Activated CD4-positive, alpha-beta T cell treated with anti-CD3 and anti-CD28 coated beads for 24 hours (primary cell): ENCODE measurements at places on chromosomes 2 and 18.

- DNase-seq: no peak
These were observed 77.5 kb upstream of the ZFP36L2 start for GRCh38 chr2:43303889-43304288.

DNA sequence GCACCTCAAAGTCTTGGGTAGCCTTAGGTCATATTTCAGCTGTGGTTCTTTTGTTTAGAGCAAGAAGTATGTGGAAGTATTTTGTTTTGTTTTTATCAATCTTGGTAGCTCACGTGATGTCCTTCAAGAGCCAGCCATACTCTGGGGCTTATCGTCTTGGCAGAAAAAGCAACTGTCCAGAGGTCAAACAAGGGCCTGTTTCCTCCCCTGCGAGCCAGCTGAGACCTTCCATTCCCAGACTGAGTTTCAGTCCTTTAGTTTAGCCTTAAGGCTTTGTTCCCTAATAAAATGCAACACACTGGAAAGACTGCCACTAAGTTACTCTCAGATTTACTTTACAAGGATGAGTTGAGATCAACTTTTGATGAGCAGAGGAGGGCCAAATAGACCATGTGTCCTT, 63.5 kb downstream of the TXNL1 start:
- no peak for DNase-seq

GRCh38 chr18:59646228-59646962, 50.8 kb downstream of the CCBE1 start:
- DNase-seq: no peak

DNA sequence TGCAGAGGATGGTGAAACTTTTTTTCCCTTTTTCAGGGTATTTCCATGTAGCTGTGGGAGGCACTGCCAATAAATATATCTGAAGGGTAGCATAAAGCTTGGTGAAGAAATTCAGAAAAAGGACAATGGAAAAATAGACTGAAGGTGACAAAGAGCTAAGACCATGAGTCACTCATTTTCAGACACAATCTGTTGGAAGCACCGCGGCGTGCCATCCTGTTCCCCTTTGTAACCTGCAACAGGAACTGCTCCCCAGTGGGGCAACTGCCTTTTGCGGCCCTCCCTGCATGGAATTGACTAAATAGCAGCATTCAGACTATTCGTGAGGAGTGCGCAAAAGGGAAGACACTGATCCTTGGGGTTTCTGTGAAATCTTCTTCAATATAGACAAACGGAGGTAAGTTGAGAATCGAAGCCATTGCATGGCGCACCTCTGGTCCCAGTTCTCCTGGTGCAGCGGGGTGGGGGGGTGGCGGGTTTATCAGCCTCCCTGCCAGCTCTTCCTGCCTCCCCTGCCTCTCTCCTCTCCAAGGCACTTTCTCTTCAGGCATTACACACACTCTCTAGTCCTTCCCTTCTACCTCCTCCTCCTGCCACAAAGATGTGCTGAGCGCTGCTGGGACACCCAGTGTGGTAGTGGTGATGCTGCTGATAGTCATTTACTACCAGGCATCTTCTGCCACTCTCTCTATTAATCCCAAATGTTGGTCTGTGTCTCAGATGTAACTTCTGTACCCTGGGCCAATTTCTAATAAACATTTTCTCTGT, 126.2 kb upstream of the TMEM200C start:
- no peak for DNase-seq

- no peak for DNase-seq
These were observed 94.2 kb upstream of the RAB27B start for GRCh38 chr18:54734059-54734458.

DNA sequence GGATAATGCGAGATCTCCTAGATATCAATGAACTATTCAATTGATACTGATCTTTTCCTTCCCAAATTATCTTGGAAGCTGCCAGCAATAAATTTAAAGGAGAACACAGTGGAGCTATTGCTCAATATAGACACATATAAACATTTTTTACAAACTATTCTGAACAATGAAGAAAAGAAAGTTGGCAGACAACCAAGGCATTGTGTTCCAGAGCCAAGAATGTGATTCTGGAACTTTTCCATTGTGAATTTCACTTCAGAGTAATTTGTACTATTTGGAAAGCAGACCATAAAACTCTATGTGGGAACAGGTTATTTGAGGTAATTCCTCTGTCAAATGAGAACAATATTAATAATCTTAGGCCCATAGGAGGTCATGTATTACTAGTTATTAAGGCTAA, 588.2 kb downstream of the IRS1 start:
- DNase-seq: no peak

DNA sequence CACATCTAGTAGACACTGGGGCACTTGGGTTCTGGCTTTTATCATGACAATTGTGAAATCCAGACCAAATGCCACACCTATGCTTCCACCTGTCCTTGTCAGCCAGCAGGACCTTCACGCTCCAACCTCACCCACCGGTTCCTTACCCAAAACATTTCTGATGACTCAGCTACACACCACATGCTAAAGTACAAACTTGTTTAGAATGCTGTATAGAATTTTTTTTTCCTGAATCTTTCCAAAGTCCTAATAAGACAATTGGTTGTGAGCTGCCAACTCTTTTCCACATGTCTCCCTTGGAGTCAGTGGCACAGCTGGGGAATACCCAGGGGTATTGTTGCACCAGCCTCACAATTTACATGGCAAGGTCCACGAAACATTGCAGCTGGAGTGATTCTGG, 75.5 kb upstream of the LPIN2 start:
- no peak for DNase-seq

GRCh38 chr2:134465228-134466105, 211.6 kb downstream of the MGAT5 start:
- DNase-seq: no peak

DNA sequence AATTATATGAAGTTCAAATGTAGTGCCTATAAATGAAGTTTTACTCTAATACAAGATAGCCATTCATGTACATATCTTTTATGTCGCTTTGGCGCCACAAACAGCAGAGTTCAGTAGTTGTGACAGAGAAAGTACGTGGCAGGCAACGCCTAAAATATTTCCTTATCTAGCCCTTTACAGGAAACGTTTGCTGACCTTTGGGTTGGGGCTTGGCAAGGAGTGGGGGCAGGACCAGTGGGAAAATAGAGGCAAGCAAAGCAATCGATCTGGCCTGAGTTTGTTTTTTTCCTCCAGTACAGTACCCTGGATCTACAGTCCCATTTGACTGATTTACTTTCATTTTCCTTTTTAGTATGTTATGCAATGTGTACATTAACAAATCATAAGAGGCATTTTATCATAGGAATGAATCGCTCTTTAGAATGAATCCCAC, 13.1 kb downstream of the CCDC68 start:
- DNase-seq: peak; percentile 1

DNA sequence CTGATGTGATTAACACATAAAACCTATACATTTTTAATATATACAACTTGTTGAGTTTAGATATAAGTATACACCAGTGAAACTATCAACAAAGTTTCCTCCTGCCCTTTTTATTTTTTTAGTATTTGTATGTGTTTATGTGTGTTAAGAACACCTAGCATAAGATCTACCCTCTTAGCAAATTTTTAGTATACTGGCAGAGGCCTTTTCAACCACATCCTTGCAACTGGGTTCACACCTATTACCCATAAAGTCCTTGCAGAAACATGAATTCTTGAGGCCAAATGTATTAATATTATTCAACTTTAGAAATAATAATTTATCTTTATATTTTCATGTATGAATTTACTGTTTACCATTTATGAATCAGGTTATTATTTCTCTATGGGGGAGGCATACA, 119.7 kb upstream of the CRIM1 start:
- DNase-seq: no peak

- DNase-seq: no peak
These were observed 361.2 kb downstream of the FSIP2 start for GRCh38 chr2:186099826-186100225.

- no peak for DNase-seq
These were observed 4.5 kb downstream of the B4GALT6 start for GRCh38 chr18:31679791-31680432.

GRCh38 chr2:127511917-127512316, 14.4 kb downstream of the IWS1 start:
- DNase-seq: no peak

DNA sequence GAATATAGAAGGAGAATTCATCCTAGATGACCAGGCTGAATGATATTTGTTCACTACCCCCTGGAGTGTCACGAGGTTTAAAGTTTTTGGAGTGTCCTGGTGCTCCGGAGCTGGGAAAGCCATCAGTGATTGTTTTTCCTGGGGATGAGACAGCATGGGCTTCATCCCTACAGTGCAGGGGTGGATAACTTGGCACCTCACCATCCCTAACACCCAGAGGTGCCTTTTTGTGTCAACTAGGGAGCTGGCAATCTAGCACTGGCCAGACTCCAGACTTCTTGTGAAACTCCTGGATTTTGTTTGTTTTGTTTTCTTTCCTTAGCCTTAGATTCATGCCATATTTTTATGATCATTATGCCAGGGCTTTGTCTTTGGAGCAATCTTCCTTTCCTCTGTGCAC, 164.8 kb downstream of the PRKCE start:
- no peak for DNase-seq

DNA sequence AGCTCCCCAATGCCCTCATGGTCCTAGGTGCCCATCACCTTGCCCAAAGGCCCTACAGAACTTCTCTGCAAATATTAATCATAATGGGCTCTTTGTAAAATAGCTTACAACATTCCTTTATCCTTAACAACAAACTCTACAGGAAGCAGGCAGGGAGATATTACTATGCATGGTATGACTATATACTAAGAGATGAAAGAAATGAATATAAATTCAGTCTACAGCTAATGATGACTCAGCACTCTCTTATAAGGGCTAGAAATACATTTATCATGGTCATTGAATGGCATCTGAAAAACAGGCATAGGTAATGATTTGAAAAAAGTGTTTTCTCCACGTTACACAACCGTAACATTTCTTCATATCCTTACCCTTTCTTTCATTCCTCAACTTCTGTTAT, 254.8 kb upstream of the DSEL start:
- no peak for DNase-seq

DNA sequence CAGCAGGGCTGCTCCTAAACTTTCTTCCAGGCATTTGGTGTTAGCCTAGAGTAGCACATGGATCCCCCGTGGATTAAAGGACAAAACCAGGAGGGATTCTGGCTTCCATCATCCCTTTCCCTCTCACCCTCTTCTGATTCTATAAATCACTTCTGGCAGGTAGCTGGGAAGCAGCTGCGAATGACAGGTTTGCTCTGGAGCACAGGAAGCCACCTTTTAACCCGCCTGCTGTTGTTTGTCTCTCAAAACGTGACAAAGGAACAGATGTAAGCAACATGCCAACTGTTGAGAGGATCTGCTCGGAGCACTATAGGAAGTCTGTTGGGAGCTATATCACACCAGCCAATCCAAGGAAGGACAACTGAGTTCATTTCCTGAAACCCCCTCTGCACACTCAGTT, 101.9 kb downstream of the ACTR2 start:
- DNase-seq: no peak

GRCh38 chr2:217421834-217422233, 562.0 kb upstream of the TNP1 start:
- DNase-seq: no peak

DNA sequence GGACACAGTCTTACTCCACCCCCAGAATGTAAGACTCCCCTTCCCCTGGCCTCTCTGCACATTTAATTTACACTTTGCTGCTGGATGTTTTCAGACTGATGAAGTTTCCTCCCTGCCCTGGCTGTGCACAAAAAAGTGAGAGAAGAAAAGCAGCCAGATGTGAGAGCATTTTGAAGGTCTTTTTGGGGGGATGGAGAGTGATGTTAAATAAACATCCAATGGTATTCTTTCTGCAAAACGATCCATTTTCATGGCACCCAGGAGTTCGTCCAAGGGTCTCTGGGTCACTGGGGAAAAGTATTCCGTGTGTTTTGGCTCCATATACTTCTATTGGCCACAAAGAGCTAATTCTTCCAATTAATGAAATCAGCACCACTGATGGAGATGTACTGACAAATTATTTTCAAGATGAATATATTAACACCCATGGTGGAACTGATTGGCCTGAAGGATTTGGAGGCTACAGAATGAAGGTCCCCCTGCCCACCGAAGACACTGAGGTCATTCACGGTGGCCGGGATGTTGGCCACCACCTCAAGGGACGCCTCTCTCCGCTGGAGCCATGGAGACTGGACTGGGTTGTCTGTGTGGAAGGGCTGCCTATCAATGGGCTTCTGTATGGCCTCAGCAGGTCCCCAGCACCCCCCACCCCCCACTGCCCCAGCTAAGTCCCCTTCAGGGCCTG, 107.6 kb upstream of the PKDCC start:
- no peak for DNase-seq

DNA sequence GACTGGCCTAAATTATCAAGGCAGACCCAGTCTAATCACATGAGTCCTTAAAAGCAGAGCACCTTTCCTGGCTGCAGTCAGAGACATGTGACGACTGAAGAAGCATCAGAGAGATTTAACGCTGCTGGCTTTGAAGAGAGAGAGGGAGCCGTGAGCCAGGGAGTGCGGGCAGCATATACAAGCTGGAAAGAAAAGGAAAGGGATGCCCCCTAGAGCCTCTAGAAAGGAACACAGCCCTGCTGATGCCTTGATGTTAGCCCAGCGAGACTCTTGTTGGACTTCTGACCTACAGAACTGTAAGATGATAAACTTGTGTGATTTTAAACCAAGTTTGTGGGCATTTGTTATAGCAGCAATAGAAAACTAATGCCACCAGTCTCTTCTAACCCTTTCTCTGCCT, 58.1 kb downstream of the HEATR5B start:
- no peak for DNase-seq

DNA sequence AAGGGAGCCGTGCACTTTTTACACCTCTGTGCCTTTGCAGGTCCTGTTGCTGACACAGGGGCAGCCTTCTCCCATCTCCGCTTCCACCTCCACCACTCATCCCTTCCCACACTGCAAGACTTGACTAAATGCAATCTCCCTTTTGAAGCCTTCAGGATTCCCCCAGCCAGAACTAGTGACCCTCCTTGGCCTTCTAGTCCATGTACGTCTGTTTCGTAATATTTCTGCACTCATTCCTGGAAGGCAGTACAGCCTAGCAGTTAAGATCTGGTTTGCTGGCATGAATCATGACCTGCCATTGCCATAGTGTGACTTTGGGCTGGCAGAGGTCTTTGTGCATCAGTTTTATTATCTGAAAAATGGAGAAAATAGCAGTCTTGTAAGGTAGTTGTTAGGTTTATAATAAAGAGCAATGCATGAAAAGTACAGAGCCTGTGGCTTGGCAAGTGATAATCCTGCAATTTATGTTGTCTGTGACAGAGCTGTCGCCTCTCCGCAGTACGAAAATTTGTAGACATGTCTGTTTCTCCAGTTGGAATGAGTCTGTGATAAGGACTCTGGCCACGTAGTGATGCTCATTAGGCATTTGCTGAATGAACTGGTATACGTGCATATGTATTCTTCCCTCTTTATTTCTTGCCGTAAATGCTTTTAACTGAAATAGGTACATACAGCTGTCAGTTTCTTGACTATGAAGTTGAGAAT, 36.7 kb downstream of the NCK2 start:
- no peak for DNase-seq
